ENCODE measurements at places on chromosomes 16 and 17.

DNA sequence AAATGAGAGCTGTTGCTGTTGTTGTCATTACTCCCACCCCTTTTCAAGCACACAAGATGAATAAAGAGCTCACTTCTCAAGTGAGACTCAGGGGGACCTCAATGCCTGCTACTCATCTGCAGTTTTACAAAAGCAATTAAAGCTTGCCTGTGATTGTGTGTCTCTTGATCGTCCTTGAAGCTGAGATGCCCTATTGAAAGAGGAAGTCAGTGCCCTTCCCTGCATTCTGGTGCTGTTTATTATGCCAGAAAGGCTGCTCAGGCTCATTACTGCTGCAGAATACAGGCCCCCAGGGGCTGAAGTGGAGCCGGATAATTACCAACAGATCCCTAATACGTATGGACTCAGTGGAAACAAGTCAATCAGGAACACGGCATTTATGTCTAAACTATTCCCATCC, 147.2 kb downstream of the HS3ST2 start:
- no peak for DNase-seq

- DNase-seq: no peak
Measured at GRCh38 chr17:61218438-61218837, 181.2 kb upstream of the TBX2 start.

- no peak for DNase-seq
Measured at GRCh38 chr17:27466743-27467375, 10.6 kb downstream of the KSR1 start.

DNA sequence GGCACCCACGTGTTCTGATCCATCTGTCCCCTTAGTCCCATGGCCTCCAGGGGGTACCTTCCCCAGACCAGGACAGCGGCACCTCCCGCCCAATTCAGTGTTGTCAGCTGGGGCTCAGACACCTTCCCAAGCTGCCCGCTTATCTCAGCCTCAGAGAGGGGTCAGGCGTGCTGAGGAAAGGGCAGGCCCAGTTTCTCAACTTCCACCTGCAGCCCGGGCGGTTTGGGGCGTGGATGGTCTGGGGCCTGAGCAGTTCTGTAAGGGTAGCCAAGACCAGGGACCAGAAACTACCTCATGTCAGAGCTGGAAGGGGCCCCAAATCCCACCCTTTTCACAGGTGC, 5.1 kb downstream of the PLCD3 start:
- no peak for DNase-seq

GRCh38 chr17:40518401-40519088, 17.1 kb upstream of the TNS4 start:
- peak; percentile 94 for DNase-seq

- DNase-seq: no peak
Measured at GRCh38 chr17:2369551-2370210, 31.2 kb downstream of the MNT start.

- no peak for DNase-seq
Measured at GRCh38 chr17:2089021-2089422, 34.1 kb downstream of the HIC1 start.

- DNase-seq: no peak
Measured at GRCh38 chr17:4035081-4035680, 70.9 kb upstream of the ATP2A3 start.

DNA sequence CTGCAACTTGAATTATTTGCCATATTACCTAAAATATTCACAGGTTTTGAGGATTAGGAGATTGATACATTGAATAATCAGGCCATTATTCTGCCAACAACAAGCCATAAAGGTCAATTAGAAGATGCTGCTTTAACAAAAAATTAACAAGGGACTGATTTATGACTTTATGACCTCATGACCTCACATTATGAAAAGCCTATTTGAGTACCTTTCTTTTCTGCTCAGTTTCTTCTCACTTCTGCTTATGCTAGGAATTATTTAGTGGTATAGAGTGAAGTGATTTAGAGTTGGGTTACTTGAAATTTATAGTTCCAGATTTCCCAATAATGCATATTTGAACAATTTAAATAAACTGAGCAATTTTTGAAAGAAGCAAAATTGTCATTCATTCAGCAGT, 121.6 kb downstream of the CHD9 start:
- DNase-seq: no peak

- no peak for DNase-seq
Measured at GRCh38 chr17:51083981-51084380, 36.7 kb downstream of the SPAG9 start.

GRCh38 chr17:41849251-41849990, 11.8 kb downstream of the KLHL10 start:
- no peak for DNase-seq

DNA sequence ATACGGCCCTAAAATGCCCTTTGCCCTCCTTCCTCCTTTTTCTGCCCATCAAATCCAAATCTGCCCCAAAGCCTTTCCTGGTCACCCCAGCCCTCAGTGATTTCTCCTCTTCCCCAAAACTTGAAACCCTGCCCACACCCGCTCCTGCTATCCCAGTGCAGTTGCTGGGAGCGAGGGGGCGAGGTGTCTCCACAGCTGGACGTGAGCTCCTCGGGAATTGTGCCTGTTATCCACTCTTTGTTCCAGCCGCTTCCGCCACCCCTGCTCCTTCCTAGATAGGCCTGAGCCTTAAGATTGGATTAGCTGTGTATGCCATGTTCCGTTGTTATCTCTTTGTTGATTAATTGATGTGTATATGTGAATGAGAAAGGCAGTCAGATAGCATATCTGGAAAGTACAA, 2.6 kb upstream of the KRT35 start:
- no peak for DNase-seq

GRCh38 chr16:72853575-72854266, 194.2 kb downstream of the ZFHX3 start:
- no peak for DNase-seq
